Inflammatory macrophage treated with lipopolysaccharide for 4 hours (primary cell): ENCODE measurements at places on chromosomes 13 and 19.

GRCh38 chr19:18776736-18777135, 14.4 kb downstream of the COMP start:
- DNase-seq: no peak

DNA sequence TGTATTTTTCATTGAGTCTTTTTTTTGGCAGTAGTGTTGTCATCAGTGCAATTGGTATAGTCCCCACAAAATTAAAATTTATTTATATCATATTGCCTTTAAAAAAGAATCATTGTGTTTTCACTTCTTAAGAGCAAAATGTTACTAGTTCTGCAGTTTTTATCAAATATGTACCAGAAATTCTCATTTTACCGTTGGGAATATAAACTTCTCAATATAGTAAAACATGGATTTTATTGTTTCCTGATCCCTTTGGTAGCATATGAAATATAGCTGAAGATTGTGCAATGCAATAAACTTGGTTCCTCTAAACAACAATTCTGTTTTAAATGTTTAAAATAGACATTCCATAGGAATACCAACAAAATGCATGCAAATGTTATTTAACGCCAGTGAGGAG, 306.5 kb upstream of the PCDH20 start:
- no peak for DNase-seq

DNA sequence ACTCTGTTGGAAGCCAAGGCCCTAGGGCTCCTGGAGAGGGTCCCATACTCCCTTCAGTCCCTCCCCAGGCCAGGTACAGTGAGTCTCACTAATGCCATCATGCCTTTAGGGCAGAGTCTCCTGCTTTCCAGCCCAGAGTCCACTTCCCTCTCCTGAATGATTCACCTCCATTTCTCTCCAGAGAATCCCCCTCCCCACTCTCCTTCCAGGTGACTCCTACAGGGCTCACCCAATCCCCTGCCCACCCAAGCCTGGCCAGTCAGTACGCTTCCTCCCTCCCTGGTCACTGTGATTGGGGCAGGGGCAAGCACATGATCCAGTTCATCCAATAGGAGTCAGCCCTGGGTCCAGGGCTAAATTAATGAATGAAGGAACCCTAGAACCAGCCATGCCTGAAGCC, 35.0 kb upstream of the PNMA8B start:
- peak; percentile 30 for DNase-seq

- no peak for DNase-seq
Observed at GRCh38 chr19:45834970-45835369, 19.9 kb upstream of the RSPH6A start.

DNA sequence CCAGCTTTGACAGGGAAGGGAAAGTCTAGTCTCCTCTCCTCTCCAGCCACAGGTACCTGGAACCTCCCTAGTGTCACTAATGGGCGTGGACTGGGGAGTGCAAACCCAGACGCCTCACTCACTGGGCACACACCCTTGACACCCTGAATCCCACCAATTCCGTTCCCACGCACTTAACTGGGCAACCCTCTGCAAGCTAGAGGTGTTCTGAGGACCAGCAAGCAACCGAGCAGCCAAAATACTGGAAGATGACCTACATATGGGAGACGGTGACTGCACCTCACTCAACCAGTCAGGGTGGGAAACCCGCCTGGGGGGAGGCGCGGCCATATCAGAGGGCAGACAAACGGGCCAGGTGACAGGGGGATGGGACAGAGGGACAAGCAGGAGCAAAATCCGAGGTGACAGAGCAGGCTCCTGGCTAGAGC, 991 bp downstream of the ABHD17A start:
- no peak for DNase-seq

GRCh38 chr19:54077334-54077733, 3.8 kb downstream of the TARM1 start:
- DNase-seq: peak; percentile 80

DNA sequence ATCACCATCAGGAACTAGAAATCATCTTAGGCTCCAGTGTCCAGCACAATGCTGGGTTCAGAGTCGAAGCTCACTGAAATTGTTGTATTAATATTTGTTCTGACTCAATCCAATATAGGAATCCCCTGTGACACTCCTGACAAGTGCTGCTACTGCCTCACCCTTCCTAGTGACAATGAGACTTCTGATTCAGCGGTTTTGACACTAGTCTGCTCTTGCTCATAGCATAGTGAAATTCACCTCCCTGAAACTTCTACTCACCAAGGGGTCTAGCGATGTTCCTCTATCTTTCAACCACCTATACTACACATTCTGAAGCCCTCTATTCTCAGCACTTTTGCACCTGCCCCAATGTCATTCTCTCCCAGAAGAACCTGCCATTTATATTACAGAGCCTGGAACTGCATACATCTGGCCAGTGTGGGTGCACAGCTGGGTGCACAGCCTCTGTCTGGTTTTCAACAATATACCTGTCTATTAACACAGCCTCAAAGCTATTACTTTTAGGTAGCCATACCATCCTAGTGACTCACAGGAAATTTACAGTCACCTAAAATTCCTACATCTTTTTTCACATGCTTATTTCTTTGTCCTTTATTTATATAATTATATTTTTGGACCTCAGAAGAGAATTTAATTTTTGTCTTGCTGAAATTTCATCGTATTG, 88.3 kb downstream of the DOCK9 start:
- DNase-seq: no peak

DNA sequence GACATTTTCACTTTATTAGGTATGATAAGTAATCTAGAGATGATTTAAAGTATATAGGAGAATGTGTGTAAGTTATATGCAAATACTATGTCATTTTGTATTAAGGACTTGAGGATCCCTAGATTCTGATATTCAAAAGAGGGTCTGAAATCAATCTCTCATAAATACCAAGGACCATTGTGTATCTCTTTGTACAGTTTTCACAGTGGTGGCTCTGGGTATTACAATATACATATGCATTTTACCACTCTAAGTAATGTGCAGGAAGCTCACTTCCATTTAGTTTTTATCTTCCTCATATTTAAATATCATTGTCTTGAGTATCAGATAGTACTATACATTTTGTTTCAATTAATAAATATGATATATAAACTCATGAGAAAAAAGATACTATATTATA, 862.6 kb upstream of the PCDH20 start:
- no peak for DNase-seq

DNA sequence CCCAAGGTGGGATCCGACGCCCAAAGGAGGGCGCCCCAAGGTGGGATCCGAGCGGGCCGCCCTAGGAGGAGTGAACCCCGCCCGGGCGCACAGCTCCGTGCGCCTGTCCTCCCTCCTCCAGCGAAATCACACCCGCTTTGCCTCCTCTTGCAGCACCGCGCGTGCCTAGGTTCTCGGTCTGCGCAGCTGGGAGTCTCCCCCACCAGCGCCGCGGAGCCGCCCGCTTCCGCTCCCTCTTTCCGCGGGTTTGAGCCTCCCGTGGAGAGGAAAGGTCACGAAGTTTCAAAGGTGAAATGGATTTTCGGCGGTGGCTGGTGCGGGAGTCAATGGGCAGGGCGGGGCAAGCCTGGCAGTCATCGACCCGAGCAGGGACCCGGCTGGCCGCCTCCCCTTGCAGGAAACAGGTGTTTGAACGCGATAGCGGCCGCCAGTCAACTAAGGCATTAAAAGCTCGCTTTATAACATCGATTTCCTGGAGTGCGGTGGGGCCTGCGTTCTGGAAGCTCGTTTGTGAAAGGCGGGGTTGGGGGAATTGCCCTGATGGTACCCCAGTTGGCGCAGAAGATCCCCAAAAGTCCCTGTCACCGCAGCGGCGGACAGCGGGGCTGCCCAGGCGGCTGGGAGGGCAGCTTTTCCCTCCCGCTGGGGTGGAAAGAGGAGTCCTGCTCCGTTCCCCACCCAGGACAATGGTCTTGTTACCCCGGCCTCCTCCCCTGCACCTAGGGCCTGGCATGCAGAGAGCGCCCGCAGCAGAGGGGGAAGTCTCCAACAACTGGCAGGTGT, 9.0 kb upstream of the SOX1 start:
- DNase-seq: no peak

DNA sequence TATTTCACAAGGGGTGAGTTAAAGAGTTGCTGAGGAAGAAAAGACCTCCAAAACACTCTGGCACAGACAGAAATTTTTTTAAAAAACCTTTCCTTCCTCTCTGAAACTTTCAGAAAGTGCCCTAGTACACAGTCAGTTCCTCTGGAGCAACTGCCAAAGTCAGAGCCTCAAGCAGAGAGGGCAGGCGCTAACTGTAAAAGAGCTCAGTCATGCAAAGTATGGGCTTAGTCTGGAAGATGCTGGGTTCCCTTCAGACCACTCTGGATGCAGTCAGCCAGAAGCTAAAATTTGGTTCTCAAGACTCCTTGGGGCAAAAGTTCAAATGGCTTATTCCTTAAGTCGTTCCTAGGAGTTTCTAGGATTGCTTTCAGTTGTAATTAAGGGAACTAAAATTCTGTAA, 671.6 kb downstream of the PCDH9 start:
- DNase-seq: peak; percentile 8

DNA sequence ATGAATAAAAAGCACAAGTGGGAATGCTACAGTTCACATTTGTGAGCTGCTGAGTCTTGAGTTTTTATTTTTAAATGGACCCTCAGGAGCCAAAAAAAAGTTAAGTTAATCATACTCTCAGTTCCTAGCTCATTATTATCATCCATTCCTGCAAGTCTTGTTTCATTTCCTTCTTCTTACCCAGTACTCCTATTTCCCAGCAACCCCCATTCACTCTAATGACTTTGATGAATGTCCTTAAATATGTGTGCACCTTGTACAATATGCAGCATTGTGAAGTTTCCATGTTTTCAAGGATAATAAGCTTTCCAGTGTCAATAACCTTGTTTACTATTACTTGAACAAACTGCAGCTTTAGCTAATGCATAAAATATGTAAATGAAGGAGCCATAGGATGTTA, 366.2 kb downstream of the DCT start:
- DNase-seq: no peak

DNA sequence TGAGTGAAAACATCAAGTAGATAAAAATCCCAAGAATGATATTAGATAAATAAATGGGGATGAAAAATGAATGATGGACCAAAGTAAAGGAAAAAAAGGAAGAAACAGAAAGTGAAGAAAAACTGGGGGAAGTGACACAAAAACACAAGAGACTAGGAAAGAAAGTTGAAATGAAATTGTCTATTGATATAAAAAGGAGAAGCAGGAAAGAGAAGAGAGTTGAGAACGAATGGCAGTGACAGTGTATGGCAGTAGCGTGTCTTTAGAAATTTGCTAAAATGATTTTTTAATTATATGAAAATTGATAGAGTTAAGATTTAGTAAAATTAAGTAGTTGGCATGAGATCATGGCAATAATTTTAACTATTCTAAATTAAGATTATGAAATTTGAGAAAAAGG, 36.3 kb upstream of the SGCG start:
- peak; percentile 66 for DNase-seq

- no peak for DNase-seq
Observed at GRCh38 chr19:16018801-16019551, 57.3 kb upstream of the TPM4 start.

GRCh38 chr13:25649001-25649633, 277.3 kb downstream of the ATP8A2 start:
- DNase-seq: no peak

DNA sequence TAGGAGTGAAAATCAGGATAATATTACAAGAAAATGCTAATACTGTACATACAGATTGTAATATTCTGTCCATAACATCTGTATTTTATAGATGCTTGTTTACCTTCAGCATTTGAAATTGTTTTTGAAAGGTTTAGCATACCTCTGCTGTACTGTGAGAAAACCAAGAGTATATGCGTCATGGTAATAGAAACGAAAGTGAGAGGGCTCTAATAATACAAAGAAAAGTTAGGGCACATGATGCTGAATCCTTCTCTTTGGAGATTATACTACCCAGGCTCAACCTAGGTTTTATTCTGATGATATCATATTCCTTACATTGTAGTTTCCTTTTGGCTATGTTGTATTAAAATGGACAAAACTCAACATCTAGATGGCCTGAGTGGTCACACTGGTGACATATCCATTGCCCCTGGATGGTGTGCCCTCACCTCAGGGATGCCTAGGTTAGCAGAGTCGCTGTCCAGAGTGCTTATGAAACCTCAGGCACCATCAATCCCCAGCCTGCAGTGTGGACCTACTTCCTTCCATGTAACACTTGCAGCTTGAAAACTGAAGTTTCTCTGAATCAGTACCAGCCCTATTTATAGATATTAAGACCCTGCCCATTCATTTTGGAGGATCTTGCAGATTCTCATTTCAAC, 253.7 kb downstream of the KCTD12 start:
- no peak for DNase-seq

DNA sequence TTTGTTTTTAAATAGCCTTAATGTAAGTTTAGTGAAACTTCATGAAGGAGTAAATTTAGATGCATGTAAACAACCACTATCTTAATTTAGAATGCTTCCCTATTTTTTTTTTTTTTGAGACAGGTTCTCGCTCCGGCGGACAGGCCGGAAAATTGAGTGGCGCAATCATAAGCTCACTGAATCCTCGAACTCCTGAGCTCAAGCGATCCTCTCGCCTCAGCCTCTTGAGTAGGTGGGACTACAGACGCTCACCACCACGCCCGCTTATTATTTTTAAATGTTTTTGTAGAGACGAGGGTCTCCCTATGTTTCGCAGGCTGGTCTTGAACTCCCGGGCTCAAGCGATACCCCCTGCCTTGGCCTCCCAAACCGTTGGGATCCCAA, 1.6 kb downstream of the TEX30 start:
- no peak for DNase-seq

DNA sequence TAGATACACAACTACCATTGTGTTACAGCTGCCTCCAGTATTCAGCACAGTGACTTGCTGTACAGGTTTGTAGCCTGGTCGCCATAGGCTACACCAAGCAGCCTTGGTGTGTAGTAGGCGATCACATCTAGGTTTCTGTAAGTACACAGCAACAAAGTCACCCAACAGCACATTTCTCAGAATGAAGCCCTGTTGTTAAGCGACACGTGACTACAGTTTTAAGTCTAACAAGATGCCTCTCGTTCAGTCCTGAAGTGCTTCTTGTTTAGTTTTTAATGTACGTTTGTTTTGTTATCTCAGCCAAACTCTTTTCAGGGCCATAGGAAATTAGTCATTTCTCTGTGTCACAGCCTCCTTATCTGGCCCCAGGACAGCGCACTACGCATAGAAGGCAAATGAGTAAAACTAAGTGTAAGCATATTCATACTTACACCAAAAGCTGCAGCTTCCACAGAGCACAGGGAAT, 50.0 kb upstream of the GPR183 start:
- no peak for DNase-seq

DNA sequence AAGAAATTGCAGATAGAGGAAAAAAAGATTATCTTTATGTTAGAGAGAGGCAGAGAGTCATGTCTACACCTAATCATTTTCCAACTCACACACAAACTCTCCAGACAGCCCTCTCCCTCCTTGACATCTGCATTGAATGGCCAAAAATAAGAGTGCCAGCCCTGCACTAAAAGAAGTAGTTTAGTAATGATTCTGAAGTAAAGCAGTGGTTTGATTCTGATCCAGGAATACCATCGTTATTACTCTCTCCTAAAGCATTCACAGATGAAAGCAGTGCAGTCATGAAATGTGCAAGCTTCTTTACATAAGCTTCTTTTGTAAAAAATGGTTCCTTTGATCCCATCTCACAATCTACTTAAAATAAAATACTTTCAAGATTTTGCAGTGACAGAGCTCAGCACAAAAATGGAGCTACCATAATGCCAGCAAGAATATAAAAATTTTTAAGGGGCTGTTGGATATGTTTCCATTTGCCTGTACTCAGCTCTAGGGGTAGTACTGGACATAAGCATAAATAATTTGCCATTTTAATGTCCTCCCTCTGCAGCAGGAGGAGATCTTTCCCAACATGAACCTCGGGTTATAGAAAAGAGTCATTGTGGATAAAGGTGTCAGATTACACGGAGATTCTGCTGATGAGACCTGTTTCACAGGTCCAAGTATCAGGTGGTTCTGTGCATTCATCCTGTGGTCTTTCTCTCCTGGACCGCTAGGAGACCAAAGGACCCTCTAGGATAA, 406.3 kb downstream of the DCT start:
- DNase-seq: no peak
